Stimulated activated CD4-positive, alpha-beta T cell treated with anti-CD3 and anti-CD28 coated beads, Interleukin-15, amount 100 ng/mL, for 1 hour (primary cell): ENCODE measurements at places on chromosomes 7 and 10.

- no peak for DNase-seq
These were observed 46.5 kb upstream of the C10orf71 start for GRCh38 chr10:49252313-49253034.

GRCh38 chr10:3866332-3866731 is 81.3 kb upstream of the KLF6 start:
- DNase-seq = no peak

GRCh38 chr10:11677480-11677879 is 64.7 kb upstream of the ECHDC3 start:
- DNase-seq = no peak

GRCh38 chr7:94823947-94824346 is 83.4 kb upstream of the PPP1R9A start:
- DNase-seq = no peak

- DNase-seq = no peak
These were observed 148.4 kb upstream of the KAT6B start for GRCh38 chr10:74677951-74678350.

- DNase-seq = no peak
These were observed 366.5 kb upstream of the SEMA3C start for GRCh38 chr7:81285142-81285871.

DNA sequence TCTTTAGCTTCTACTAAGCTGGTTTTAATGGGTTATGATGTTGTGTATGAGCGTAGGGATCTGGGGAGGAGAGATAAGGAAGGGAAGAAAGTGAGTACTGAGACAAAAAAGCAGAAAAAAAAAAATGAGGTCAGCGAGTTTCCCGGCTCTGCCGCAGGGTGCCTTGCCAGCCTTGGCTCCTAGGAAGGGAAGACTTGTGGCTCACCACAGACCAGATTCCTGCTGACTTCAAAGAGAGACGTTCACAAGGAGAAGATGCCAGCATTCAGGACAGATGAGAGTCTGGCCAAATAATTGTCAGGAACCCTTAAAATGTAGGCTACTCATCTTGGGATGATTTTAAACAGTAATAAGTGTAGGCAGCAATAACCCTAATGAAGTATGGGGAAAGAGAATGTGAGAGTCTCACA is 11.4 kb upstream of the FAS start:
- DNase-seq = no peak

- DNase-seq = no peak
These were observed 28.0 kb downstream of the CTBP2 start for GRCh38 chr10:125132344-125132743.

DNA sequence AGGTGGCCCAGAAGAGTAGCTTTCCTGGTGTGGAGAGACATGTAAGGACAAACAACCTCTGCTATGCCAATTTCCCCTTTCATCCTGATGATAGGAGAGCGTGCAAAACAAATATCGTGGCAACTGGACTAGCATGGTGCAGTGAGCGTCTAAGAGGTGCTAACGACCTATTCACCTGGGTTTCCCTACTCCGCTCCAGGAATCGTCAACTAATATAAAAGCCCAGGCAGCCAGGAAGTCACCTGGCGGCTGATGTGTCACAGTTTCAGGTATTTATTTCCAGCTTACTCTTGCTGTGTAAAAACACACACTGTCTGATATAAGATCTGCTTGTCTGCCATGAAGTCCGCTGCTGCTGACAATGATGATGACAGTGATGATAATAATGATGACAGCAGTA is 56.5 kb upstream of the EFCAB10 start:
- no peak for DNase-seq

GRCh38 chr10:87816163-87816897 is 1.7 kb downstream of the ATAD1 start:
- DNase-seq = no peak

- no peak for DNase-seq
These were observed 261.9 kb downstream of the ARL4A start for GRCh38 chr7:12949060-12949931.

DNA sequence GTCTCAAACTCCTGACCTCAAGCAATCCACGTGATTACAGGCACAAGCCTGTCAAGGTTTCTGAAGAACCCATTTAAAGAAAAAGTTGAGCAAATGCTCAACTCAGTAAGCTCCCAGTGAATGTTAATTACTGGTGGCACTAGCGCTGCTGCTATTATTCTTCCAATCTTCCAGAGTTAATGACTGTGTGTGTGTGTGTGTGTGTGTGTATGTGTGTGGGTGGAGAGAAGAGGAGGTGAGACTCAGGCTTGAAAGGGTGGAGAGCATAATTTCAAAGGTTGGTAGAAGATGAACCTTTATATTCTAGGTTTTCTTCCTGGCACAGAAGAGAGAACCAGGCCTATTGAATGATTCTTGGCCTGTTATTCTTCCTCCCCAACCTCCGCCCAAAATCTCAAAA is 11.6 kb upstream of the NPVF start:
- no peak for DNase-seq

DNA sequence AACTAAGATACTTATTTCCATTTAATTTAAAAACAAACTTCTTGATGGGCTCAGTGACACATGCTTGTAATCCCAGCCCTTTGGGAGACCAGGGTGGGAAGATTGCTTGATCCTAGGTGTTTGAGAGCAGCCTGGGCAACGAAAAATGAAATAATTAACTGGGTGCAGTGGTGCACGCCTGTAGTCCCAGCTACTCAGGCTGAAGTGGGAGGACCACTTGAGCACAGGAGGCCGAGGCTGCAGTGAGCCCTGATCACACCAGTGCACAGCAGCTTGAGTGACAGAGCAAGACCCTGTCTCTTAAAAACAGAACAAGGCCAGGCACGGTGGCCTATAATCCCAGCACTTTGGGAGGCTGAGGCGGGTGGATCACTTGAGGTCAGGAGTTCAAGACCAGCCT is 37.4 kb downstream of the AVL9 start:
- no peak for DNase-seq

- no peak for DNase-seq
These were observed 47.8 kb upstream of the CSTF2T start for GRCh38 chr10:51747216-51747615.

DNA sequence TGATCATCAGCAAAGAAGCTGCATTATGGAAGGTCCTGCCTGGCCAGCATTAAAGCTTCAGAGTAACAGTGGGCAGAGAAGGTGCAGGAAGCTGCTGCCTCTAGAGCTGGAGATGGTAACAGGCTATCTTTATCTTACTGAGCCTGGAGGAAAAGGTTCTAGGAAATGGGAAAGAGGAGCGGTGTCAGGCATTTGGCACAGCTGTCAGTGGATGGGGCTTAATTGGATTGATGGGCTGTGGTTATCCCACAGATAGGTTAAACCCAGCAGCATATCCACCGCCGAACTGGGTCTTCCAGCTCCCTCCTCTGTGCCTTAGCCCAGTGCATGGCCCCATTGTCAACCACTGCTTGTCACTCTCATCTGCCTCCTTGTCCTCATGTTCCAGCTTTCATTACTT is 127.6 kb downstream of the CCNY start:
- DNase-seq = no peak

DNA sequence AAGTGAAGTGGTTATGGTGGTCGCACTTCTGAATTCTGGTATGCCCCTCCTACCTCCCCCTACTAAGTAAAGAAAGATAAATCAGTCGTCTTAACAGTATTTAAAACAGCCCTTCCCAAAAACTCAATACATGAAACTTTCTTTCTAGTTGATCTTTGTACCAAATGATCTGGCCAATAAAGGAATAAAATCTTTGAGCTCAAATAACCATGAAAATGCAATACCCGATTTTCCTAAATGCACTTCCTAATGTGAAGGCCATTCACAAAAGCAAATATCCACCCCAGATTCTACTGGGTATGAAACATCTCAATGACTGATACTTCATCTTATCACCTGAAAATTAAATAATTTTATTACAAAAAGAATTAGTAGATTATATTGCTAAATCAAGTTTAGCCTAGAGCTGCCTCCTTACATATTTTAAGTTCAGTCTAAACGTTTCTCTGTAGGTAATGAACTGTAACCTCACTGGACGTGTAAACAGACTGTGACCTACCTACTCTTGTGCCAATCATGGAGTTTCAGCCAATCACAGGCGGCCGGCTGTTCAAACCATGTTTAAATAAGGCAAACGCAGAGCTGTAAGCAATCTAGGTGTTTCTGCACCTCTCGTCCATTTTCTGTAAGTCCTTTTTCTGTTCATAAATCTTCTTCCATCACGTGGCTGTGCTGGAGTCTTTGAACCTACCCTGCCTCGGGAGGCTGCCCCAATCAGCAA is 146.9 kb upstream of the AKR1E2 start:
- no peak for DNase-seq

- no peak for DNase-seq
These were observed 143.1 kb downstream of the CHN2 start for GRCh38 chr7:29337546-29338116.
